Right renal pelvis (tissue), 4 donors: ENCODE measurements at places on chromosomes 7 and 10. TPM values are rescaled to one million over a fixed set of nuclear protein-coding genes. Genes with fewer than 3 reads are reported as not detected.

VSIR gene
- 10.0 TPM for polyA plus RNA-seq

DNA sequence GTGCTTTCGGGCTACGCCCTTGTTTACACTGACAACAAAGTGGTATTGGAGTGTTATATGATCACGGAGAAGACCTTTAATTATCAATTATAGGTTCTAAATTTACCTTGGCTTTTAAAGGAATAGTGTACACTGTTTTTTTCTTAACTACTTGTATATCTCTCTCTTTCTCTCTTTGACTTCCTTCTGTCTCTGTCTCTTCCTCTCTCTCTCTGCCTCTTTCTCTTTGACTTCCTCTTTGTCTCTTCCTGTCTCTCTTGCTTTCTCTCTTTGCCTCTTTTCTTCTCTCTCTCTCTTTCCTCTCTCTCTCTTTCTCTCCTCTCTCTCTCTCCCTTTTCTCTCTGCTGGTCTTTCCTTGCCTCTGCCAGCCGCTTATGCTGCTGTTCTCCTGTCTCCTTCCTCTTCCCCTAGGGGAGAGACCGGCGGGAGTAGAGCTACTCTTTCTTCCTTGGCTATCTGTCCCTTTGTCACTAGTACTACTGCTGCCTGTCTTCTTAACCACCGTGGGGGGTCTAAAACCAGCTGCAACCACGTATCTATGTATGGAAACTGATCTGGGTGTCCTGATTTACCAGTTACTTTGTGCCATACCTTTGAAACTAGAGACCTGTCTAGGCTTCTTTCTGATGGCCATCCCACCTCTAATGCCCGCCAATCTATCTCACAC is 36.9 kb upstream of the GSDME start:
- no peak for DNase-seq

GRCh38 chr10:15852111-15852557 is 8.2 kb downstream of the MINDY3 start:
- no peak for DNase-seq

GRCh38 chr10:1594372-1595241 is 142.7 kb downstream of the ADARB2 start:
- DNase-seq: no peak

GRCh38 chr7:141203586-141203985 is 129.7 kb downstream of the TMEM178B start:
- DNase-seq: no peak

CTNNA3 gene
- polyA plus RNA-seq: 3.4 TPM

DNA sequence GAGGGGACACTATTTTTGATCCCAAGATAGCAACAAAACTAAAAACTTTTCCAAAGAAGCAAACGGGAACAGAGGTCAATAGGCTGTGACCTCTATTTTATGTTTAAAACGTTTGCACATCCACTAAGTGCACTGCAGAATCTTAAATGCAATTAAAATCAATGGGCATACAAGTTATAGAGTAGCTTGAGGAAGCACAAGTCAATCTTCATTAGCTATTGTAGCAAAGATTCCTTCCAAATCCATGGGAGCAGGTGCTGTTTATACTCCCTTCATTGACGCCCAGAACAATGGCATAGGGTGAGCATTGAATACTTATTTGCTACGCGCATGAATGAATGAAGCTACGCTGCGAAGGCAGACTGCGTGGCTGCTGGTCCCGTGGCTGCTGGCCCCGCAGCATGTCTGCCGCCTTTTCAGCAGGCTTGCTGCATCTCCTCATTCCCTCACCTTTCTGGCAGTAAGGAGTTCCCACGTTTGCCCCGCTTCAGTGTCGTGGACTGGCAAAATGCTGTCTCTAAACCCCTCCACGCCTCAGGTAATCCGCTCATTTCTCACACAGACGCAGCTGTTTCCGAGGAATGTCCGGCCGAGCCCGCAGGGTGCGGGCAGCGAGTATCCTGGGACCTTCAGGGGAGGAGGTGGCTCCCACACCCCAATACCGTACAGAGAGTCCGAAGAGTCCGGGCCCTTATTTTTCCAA is 754 bp upstream of the PHYHIPL start:
- no peak for DNase-seq
